Right kidney (tissue), 9 donors: ENCODE measurements at places on chromosomes 1 and 21.

- DNase-seq: no peak
Observed at GRCh38 chr1:53419034-53419433, 40.2 kb upstream of the DMRTB1 start.

DNA sequence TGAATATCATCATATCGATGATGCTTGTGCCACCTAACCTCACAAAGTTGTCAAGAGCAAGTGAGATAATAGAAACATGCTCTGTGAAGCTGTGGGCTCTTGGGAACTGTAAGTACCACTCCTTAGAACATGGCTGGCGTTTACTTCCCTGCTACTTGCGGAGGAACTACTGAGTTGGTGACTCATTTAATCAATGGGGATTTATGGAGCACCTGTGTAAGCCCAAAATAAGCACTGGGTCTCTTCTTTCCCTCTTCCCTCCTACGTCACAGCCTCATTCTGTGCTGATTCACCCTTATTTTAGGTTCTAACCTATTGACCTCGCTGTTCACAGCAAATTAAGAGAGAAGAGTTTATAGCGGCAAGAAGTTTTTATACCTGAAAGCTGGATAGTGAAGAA lies 52.9 kb downstream of the PRDM2 start:
- no peak for DNase-seq

GRCh38 chr1:49630156-49630555 lies 393.6 kb downstream of the AGBL4 start:
- DNase-seq: no peak

DNA sequence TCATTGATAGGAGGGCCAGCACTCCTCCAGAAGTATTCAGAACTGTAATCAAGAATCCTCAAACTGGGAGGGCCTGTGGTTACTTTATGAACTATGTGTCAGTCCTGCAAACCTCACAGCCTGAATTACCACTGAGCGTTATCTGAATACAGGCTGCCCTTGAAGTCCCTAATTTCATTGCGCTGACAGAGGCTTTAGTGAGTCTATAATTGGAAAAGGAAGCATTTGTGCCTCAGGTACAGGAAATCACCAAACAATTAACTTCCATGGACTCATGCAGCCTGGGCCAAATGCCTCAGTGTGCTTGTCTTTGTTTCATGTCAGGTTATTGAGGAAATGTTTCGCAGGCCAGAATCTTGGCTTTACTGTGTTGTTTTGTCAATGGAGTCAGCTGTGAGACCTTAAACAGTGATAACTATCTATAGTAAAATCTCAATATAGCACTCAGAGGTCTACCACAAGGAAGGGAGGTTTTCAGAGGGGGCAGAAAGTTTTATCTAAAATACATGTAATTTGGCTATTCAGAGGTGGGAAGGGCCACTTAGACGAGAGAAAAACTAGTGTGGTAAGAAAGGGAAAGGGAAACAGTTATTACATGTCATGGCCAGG lies 32.9 kb upstream of the DOCK7 start:
- DNase-seq: no peak

DNA sequence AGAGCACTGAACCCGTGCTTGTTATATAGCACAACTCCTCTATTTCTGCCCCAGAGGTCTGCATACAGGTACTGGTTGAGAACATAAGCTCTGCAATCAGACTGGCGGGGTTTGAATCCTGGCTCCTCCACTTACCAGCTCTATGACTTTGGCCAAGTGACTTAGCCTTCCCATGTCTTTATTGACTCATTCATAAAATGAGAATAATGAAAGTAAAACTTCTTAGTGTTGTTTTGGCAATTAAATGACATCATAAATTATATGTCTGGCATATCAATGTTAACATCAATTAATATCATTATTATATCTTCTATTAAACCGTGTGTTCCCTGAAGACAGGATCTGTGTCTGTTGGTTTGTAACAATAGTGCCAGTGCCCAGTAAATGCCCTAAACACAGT lies 4.3 kb downstream of the INKA2 start:
- DNase-seq: no peak

GRCh38 chr1:58754683-58755467 lies 29.0 kb downstream of the JUN start:
- DNase-seq: no peak

GRCh38 chr1:7256526-7256925 lies 471.3 kb downstream of the CAMTA1 start:
- no peak for DNase-seq

GRCh38 chr21:15028186-15028585 lies 36.6 kb downstream of the NRIP1 start:
- no peak for DNase-seq

DNA sequence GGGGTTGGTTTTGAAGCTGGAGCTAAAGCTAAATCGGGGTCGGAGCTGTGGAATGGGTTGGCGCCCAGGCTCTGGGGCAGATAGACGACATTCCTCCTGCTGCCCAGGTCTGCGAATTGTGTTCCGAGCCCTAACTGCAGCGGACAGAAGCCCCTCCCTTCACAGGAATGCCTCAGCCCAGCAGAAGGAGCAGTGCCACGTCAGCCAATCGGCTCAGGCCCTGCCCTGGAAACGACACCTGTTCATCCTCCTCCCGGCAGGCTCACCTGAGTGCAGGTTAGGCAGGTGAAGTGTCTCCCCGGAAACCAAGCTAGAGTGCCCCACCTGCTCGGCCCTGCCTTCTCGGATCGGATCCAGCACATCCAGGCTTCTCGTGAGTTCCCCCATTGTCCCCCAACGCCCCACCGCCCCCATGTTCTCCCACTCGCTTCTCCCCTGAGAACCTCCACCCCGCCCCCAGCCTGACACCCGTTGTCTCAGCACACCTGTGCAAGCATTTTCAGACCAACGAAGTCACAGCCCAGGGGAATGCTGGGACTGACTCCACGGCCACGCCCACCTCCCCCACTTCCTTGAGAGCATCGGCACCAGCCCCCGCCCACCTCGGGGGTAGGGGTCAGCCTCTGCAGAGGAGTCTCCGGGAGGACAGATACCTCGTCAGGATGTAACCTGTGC lies 775 bp downstream of the TMEM125 start:
- no peak for DNase-seq

DNA sequence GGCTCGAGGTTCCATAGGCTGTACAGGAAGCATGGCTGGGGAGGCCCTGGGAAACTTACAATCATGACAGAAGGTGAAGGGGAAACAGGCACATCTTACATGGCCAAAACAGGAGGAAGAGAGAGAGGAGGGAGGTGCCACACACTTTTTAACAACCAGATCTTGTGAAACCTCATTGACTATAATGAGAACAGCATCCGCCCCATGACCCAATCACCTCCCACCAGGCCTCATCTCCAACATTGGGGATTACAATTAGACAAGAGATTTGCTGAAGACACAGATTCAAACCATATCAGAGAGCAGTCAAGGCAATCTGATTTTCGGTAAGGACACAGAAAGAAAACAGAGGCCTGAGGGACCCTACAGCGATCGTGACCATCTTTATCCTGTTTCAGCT lies 41.7 kb downstream of the TNFRSF9 start:
- no peak for DNase-seq

DNA sequence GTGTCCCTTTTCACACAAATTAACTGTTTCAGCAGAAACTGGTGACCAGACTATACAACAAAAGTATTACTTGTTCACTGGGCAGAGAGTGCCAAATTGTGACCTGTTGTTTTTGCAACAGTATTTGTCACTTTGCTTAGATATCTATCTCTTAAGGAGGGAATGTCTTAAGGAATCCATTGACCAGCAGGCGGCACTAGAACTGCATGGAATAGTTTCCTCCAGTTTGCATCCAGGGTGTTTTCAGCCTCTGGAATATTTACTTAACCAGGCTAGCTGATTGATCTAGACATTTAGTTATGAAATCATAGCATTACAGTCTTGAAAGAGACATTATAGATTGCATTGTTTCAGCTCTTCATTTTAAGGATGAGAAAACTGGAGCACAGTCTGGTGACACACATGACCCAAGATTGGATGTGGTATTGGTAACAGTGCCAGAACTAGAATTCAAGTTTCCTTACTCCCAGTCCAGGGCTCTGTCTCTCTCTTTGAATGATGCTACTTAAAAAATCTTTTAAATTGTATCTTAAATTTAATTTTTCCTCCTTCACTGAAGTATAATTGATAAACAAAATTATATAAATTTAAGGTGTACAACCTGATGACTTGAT lies 16.9 kb downstream of the RPTN start:
- DNase-seq: peak; percentile 20

DNA sequence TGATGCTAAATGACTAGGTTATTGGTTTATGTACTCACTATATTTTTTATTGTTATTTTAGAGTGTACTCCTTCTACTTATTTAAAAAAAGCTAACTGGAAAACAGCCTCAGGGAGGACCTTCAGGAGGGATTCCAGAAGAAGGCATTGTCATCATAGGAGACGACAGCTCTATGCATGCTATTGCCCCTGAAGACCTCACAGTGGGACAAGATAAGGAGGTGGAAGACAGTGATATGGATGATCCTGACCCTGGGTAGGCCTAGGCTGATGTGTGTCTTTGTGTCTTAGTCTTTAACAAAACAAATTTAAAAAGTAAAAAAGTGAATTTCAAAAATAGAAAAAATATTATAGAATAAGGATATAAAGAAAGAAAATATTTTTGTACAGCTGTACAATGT lies 155.7 kb upstream of the CD34 start:
- no peak for DNase-seq

- DNase-seq: no peak
Observed at GRCh38 chr21:14998336-14998735, 66.5 kb downstream of the NRIP1 start.

DNA sequence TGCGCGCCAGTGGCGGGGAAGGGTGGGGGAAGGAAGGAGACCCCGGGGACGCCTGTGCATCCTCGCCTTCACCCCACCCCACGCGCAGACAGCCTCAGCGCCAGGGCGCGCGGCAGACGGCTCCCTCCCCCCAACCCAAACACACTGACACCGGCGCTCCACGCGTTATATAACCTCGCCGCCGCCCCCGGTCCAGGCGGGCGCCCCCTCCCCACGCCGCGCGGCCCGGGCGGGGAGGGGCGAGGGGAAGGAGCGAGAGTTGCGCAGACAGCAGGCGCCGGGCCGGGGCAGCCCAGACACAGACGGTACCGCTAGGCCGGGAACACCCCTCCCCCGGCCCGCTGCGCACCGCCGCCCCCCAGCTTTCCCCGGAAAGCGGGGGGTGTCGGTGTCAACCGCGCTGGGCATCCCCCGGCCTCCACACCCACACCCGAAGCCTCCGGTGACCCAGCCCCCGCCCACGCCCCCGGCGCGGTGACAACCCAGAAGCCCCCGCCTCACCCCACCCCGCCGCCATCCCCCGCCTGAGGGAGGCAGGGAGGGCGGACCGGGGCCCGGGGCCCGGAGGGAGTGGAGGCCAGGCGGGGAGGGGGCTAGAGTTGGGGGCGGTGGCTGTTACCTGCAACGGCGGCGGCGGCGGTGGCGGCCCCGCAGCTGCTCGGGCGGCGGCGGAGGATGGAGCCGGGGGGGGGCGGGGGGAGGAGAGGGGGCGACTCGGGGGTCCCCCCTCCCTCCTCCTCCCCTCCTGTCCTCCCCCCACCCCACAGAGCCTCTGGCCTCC lies 432 bp downstream of the AKT3 start:
- peak; percentile 72 for DNase-seq

DNA sequence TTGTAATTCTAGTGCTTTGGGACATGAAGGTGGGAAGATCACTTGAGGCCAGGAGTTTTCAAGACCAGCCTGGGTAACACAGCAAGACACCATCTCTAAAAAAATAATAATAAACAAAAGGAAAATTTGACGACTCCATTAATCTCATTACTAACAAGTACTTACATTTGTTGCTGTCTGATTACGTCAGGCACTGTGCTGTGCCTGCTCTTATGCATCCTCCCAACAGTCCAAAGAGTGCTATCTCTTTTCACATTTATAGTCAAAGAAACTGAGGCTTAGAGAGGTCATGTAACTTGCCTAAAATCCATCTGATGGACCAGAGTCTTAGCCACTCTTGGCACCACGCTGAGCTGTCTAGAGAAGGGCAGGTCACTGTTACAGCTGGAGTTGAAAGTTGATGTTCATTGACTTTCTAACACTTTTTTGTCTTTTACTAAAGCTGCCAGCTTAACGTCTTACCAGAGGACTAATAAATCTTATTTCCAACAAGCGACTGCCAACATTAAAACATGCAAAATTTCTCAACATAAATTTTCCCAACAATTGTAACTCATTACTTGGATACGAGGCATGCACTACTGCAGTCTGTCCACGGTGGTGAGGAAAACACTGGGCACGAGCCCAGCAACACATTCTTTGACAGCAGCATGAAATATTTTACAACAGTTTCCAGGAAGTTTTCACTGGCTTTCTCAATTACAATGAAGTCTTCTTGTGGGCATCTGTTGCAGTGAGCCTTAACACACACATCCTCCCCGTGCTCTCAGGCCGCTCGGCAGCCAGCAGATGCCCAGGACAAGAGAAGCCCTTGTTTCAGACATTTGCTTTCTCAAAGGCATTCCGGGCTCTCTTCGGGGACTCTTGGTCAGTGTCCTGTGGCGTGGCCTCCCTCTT lies 262.9 kb upstream of the PROX1 start:
- peak; percentile 15 for DNase-seq

DNA sequence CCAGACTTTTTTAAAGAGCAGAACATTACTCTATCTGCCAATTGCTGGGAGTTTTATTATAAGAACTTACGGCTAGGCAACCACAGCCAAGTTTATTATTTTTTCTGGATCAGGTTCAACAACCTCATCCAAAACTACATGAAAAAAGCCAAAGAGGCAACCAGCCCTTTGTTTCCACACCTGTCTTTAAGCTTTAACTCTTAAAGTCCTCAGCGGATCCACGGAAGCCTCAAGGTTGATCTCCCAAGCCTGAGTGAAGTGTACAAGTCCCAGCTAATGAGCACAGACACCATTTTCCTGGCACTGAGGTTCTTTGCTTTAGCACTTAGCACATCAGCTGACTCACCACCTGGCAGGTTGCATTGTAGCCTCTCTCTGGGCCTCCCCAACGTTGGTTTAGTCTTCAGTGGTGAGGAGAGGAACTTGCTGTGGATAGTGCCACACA lies 143.1 kb downstream of the TGFBR3 start:
- DNase-seq: no peak

- no peak for DNase-seq
Observed at GRCh38 chr1:164838786-164839185, 279.8 kb downstream of the PBX1 start.

DNA sequence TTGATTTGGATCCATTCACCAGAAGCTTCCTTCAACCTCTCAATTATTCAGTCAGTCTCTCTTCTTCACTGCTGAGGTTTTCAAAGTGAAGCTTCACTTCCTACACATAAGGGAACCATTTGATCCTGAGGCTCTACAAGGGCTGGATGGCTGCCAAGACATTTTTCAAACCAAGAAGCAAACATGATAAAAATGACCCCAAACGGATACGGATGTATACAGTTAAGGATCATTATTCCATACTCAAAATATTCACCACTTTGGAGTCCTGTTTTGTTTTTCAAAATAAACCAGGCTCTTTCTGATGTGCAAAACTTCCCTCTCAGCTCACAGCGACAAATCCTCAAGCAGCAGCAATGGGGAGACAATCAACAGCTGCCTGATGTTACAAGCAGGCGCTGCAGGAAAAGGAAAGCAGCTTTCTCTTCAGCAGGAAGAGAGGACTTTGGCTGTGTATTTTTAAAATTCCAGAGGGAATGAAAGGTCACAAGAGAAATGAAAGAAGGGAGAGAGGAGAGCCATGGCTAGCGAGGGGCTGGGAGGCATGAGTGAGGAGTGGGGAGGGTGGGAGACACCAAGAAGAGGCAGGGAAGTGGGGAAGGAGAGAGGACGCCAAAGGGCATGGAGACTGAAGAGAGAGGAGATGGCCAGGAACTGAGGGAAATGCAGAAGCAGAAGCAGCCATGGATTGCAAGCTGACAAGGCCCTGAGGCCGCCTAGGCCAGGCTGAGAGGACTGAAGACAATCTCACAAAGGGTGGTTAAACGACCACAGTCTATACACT lies 145.4 kb downstream of the SLC45A1 start:
- DNase-seq: peak; percentile 61
